ENCODE measurements at places on chromosomes 7 and 10. TPM values are rescaled to one million over a fixed set of nuclear protein-coding genes. Genes with fewer than 3 reads are reported as not detected.
A peak's percentile ranks its signal among the peaks of the same experiment; 100 is the strongest.

DNA sequence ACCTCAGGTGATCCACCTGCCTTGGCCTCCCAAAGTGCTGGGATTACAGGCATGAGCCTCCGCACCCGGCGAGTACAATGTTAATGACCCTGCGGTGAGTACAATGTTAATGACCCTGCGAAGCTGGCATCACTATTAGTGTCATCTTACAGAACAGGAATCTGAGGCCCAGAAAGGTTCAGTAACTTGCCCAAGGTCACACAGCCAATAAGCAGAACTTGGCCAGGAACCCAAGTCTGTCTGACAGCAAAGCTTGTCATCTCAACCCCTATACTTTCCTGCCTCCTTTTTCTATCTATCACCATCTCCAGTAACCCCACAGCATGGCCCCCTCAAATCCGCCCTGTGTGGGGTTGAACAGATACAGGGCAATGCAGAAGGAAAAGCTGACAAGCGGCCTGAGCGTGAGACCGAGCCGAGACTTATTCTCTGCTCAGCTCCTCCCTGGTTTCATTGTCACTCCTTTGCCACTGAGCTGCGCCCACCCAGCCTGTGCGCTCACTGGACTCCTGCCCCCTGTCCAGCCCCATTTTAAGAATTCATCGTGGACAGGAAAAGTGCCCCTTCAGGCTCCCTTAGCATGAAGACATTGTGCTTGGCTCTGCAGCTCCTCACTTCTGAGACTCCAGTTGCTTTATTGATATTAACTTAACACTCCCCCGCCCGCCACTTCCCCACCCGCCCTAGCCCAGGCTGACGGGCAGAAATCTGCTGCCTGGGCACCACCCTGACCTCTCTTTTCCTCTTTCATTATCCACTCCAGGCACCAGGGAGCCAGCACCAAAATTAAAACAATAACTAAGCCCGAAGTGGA is 58.1 kb upstream of the LBX1 start:
- DNase-seq, result no peak

GRCh38 chr10:104334965-104335650 is 3.2 kb downstream of the ITPRIP start:
- no peak for DNase-seq

- no peak for DNase-seq
Measured at GRCh38 chr10:47286116-47286505, 13.9 kb upstream of the GDF10 start.

- no peak for DNase-seq
Measured at GRCh38 chr10:35638101-35638500, 4.0 kb downstream of the FZD8 start.

GRCh38 chr7:99666013-99666395 is 13.8 kb downstream of the CYP3A5 start:
- DNase-seq, result no peak

GRCh38 chr10:121601458-121601857 is 3.2 kb upstream of the FGFR2 start:
- DNase-seq, result no peak

DNA sequence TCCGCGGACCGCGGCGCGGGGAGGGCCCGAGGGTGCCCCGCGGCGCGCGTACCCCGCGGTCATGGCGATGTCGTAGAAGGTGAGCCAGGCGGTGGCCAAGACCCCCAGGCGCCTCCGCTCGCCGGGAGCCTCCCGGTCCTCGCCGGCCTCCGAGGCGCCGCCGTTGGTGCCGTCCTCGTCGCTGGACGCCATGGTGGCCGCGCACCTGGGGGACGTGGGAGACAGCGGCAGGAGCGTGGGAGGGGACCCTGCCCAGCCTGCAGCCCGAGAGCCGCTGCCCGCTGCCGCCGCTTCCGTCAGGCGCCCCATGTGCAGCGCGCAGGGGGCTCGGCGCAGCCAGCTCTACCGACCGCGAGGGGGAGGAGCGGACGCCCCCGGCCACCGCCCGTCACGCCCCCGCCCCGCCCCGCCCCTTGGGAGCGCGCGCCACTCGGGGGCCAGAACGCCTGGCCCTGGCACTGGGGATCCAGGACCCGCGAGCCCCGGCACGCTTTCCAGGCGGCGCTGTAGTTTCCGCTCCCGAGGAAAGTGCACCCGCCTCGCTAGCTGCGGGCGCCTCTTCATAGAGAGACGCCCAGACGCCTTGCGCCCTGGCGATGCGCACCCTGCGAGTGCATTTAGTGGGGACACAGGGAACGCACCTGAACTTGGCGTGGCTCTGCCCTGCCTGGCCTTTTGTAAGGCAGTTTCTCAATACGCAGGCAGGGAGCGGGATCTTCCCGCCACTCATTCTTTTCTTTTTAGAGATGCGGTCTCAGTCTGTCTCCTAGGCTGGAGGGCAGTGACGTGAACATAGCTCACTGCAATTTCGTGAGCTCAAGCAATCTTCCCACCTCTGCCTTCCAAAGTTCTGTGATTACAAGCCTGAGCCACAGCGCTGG is at the start of gene HACD1:
HACD1 (minus strand) TSS at position 344 of the 881 bp plus-strand sequence; CDS start at position 309, 35 bp downstream.
- DNase-seq, result peak; percentile 71

DNA sequence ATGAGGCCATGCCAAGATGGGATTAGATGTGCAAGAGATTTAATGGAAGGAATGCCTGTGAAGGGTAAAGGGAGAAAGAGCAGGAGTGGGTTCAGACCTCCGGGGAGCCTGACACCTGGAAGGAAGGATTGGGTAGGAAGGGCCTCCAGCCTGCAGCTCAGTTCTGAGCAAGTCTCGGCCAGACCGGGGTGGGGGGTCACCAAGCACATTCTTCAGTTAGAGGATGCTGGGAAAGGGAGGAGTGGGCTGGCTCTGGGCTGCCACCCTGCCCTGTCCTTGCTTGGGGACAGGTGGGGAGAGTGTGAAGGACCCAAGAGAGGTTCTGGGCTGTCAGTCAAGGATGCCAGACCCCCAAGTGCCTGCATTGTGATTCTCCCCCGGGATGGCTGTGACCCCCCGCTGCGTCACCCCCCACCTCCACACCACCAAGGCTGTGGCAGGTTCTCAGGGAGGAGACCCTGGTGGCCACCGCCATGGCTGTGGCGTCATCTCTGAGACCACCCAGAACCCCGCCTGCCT is 16.5 kb upstream of the PRKAG2 start:
- DNase-seq, result no peak

DNA sequence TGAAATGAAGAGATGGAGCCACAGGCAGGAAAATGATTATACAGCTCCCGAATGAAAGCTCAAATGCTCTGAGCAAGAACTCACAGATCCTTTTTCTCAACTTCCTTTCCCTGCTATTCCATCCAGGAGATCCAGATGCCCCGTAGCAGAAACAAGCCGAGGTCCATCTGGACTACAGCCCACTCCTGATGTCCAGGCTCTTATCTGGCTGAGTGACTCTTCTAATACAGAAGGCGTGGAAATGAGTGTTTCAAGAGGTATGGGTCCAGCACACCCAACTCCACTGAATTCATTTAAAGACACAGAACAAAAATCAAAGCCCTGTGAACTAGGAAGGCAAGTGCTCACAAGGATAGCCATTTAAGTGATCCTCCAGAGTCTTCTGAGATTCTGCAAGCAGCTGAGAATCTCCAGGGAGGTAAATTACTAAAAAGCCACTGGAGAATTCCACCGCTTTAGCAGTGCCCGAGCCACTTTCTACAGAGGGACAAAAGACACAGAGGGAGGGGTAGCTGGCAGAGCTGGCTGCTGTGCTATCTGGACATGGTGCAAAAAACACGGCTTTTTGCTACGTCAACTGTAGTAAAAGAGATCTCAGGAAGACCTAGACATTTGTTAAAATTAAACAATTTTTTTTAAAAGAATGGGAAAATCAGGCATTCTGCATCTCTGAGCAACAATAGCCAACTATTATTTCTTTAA is 24.5 kb downstream of the FAM171A1 start:
- no peak for DNase-seq

DNA sequence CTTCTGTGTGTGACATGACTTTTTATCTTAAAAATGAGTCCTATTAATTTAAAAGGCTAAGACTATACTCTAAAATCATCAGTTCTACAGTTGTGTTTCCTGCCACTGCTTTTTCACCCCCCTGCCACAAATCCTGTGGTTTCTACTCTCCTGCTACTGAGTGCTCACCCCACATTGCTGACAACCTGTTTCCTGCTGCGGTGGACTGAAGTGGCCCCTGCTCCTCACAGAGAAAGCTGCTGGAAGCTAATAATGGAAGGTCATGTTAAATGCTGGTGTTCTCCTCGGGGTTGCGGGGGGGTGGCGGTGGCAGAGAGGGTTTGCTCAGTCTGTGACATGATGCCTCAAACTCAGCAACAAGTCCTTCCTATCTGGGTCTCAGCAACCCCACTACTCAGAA is 113.2 kb upstream of the INHBA start:
- DNase-seq, result peak; percentile 10

- no peak for DNase-seq
Measured at GRCh38 chr10:113933894-113934532, 79.6 kb downstream of the NHLRC2 start.

GRCh38 chr7:35263396-35263795 is 9.5 kb upstream of the TBX20 start:
- DNase-seq, result no peak

GRCh38 chr7:16944936-16945335 is 63.2 kb upstream of the AGR3 start:
- no peak for DNase-seq

DNA sequence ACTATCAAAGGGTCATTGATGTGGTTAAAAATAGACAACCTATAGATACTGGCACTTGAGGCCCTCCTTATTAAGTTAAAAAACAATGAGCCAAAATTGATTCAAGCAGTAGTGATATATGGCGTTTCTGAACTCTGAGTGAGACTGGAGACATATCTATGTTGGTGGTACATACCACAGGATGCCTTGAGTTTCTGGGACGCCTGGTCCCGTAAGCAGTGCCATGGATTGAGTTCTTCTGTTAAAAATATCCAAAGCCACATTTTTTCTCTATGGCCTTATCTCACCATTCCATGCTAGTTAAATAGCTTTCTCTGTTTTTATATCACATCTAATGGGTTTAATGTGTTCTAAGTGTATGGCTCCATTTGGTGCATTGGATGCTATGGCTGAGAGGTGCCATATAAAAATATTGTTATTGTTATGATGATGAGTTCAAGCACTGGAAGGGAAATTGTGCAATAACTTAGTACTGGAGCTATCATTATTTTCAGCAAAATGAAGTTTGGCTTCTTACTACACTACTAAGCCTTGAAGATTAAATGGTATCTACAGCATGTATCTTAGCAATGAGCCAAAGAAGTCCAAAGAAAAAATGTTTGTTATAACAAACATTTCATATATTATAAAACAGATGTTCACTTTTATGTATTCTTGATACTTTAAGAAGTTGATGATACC is 713.9 kb downstream of the SUGCT start:
- DNase-seq, result no peak

GRCh38 chr10:3478153-3478552 is 305.6 kb upstream of the PITRM1 start:
- no peak for DNase-seq

DNA sequence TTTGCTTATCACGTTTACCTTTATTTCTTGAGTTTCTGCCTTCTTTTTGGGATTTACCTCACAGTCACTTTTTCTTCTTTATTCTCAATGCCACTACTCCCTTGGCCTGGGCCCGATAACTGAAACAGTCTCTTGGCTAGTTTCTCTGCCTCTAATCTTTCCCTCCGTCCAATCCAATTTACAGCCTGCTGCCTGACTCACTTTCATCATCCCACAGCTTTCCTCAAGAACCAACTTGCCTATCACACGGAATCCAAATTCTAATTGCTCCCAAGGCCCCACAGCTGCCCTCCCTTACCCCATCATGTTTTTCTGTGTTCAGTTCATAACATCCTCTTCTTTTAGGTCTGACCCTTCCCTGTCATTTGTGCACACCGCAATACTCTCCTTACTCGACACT is 121.4 kb downstream of the HIPK2 start:
- no peak for DNase-seq

DNA sequence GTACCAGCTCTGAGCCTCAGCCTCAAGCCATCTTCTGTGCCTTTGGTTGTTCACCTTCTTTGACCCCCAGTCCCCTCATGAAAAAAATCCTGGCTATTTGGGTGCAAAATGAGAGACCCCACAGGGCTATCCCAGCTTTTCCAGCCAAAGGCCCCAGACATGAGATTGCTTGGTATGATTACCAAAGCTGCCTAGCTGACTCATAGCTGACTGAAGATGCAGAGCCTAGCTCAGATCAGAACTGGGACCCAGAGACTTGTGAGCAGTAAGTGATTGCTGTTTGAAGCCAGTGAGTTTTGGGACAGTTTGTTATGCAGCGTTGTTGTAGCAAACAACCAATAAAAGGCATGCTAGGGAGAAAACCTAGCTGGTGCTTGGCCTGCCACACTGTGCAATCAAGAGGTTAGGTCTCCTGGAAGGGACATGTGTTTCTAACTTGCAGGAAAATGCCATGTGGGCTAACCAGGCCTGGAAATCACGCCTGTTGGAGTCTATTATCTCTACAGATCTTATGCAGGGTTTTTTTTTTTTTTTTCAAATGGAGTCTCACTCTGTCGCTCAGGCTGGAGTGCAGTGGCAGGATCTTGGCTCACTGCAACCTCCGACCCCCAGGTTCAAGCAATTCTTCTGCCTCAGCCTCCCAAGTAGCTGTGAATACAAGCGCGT is 48.0 kb upstream of the DAGLB start:
- DNase-seq, result no peak

- DNase-seq, result no peak
Measured at GRCh38 chr10:100448951-100449350, 13.9 kb upstream of the WNT8B start.

DNA sequence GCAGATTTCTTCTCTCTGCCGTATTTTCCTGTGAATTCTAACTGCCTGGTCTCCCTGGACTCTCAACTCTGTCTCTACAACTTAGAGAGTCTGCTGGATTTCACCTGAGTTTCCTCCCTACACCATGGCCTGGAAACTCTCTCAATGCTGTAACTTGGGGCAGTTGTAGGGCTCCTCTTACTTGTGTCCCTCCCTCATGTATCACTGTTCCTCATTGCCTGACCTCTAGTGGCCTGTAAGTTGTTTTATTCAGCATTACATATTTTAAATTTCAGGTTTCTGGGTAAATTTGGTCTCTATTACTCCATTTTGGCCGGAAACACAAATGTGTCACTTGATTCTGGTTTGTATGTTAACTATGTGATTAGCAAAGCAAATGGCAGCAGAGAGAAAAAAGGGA is 70.9 kb downstream of the DYNC1I1 start:
- no peak for DNase-seq

DNA sequence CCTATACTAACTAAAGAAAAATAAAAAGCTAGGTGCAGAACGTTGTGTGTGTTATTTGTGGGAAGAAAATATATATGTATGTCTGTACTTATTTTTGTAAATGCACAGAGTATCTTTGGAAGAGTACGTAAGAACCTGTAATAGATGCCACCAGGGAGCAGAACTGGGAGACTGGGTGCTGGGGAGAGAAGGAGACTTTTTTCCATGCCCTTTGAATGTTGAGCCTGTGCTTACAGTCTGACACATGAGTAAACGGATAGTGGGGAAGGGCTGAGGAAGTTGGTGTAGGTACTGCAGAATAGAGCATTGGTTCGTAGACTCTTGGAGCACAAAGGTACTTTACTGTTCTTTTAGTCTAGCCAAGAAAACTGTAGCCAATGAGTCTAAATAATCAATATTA is 1.3 kb upstream of the SCRN1 start:
- DNase-seq, result no peak

Gene TAS2R5
- total RNA-seq, result 0.93 TPM

Gene TSPAN33
- 4.1 TPM for total RNA-seq

Gene CTAGE6
- 1.6 TPM for total RNA-seq

Gene ABCA13
- total RNA-seq, result not detected

Gene NPSR1
- total RNA-seq, result not detected

Gene EN2
- not detected for total RNA-seq

Gene TMEM168
- 16.1 TPM for total RNA-seq

Gene OR2A1
- total RNA-seq, result not detected

Gene CDH23
- 2.6 TPM for total RNA-seq

Gene CAV1
- total RNA-seq, result 0.07 TPM

Gene CLCN1
- total RNA-seq, result not detected

Gene ZNF212
- total RNA-seq, result 21.9 TPM

Gene SORBS1
- 1.5 TPM for total RNA-seq

Gene WDR86
- total RNA-seq, result 0.43 TPM
